ENCODE measurements at places on chromosomes 4 and X.

GRCh38 chr4:23234716-23235115 is 542.0 kb downstream of the GBA3 start:
- DNase-seq: no peak

DNA sequence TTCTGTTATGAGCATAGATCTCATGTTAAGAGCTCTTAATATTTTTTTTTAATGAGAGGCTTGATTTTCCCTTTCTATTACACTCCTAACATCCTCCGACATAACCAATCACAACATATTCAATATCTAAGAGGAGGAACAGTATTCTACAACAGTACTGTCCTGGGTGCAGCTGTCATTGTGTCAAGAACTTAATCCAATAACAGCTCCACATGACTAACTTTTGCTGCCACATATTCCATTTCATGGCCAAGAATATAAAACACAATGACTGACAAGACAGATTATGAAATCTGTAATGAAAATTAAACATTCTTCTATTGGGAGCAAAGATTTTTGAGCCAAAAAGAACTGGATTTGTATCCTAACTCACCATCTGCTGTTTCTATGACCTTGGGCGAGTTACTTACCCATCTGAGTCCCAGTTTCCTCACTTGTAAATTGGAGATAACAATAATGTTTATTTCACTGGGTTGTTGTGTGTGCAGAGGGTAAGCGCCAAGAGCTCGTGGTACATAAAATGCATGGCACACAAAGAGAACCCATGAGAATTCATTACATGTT is 405.6 kb downstream of the SPRY1 start:
- DNase-seq: no peak

DNA sequence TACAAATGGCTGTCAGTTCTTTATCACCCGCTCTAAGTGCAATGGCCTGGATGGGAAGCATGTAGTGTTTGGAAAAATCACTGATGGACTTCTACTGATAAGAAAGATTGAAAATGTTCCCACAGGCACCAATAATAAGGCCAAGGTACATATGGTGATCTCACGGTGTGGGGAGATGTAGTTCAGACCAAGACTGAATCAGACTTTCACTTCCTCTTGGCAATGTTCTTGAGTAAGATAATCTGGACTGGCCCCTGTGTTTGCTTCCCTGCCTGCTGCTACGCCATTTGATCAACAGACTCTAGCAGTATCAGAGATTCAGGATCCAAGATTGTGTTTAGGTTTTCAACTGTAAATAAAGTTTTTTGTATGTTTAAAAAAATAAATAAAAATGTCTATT is 682.2 kb upstream of the AMOT start:
- DNase-seq: no peak

DNA sequence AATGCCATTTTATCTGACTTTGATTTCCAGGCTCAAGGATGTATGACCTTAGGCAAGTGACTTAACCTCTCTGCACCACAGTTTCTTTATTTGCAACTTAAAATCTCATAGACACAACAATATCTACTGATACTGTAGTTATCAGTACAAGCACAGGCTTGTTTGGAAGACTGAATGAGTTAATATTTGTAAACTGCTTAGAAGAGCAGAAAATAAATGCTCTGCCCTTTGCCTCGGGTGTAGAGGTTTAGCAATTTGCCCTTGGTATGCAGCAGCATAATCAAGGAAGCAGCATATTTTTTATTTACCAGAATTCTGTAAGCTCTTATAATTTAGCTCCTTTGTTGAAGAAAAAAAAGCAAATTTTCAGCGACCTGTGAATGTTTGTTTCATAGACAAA is 2.9 kb upstream of the CXCL1 start:
- no peak for DNase-seq

GRCh38 chr4:4200624-4201023 is 26.1 kb downstream of the OTOP1 start:
- DNase-seq: no peak

GRCh38 chrX:45329217-45329616 is 128.5 kb upstream of the DIPK2B start:
- DNase-seq: no peak

DNA sequence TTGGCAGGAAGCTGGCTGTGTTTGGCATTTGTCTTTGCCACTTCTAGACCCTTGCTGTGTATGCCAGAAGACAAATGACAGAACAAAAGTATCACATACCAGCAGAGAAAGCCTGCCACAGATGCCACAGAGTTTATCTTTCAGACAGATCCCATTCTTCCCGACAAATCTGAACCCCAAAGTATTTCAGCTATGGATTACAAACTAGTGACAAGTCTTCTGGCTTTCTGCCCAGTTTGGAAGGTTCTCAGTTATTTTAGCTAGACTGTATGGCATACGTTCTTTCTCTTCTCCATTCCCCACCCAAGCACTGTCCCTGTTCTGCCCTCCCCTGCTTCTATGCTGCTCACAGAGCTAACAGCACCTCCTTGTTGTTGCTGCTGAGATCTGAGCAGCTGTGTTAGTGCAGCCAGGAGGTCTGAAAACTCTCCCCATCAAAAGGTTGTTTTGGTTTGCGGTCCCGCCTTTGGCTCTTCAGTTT is 236.7 kb downstream of the FRAS1 start:
- no peak for DNase-seq

DNA sequence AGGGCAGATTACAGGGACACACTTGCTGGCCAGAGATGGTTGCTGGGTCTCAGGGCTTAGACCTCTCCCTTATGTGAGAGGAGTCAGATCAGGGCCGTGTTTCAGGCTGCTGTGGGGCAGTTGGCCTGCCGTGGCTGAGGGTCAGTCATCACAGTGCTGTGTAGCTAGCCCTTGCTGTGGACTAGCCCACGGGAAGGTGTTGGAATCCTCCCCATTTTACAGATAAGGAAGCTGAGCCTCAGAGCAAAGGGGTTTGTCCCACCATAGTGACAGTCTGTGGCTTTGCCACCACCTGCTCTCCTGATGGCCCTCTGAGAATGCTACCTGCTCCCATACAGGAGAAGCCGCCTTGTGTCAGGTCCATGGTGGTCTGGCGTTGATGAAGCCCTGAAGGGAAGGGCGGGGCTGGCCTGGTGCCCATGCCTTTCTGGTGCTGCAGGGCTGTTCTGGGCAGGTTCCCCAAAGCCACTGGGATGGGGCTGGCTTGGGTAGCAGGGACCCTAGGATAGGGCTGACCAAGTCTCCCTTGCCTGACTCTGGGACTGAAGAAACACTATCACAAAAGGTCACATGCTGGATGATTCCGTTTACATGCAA is 2.4 kb upstream of the FAM53A start:
- no peak for DNase-seq

- DNase-seq: no peak
These were observed 86.6 kb downstream of the SORCS2 start for GRCh38 chr4:7278981-7279380.

DNA sequence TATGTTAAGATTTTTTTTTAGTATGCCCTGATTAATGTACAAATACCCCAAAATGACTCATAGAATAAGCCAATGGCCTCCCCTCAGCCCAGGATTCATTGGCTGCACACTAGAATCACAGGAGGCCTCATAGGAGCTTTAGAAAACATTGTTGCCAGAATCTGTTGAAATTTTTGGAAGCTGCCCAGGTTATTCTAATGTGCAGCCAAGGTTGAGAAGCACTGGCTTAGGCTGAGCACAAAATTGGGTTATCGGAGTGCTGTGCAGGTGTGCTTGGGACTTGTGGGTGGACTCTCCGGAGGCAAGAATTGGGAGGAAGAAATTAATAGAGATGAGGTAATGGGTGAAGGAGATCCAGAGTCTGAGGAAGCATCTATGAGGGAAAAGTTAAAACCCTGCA is 41.3 kb upstream of the VCX start:
- no peak for DNase-seq

- no peak for DNase-seq
These were observed 75.7 kb downstream of the ANKRD50 start for GRCh38 chr4:124636788-124637187.

DNA sequence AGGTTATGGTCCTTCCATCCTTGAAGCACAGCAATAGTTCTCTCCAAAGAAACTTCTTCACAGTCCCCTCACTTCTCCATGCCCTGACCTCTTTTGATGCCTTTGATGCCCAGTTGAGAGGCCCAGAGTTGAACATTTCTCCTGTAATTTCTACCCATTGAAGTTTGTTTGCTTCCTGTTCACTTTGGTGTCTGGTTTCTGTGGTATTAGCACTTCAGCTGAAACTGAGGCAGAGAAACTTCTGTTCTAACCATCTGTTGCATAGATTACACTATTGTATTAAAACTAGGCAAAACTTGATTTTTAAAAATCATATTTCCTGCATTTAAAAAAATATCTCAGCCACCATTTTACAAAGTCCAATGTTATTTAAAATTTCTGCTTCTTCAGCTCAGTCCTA is 89.8 kb upstream of the ADGRG2 start:
- no peak for DNase-seq

- DNase-seq: no peak
These were observed 63.7 kb upstream of the FMR1 start for GRCh38 chrX:147847999-147848398.

- no peak for DNase-seq
These were observed 2152.9 kb downstream of the ARAP2 start for GRCh38 chr4:34091451-34091850.

GRCh38 chrX:15217161-15217560 is 52.7 kb downstream of the ASB9 start:
- DNase-seq: no peak

GRCh38 chr4:150402871-150403272 is 179.1 kb upstream of the MAB21L2 start:
- no peak for DNase-seq

GRCh38 chr4:153143527-153144348 is 60.5 kb upstream of the TRIM2 start:
- no peak for DNase-seq

- no peak for DNase-seq
These were observed 389.7 kb upstream of the NR3C2 start for GRCh38 chr4:148831945-148832344.

GRCh38 chr4:126766241-126766640 is 866.5 kb upstream of the INTU start:
- no peak for DNase-seq

- DNase-seq: no peak
These were observed 316.9 kb upstream of the NOCT start for GRCh38 chr4:138698641-138699040.

DNA sequence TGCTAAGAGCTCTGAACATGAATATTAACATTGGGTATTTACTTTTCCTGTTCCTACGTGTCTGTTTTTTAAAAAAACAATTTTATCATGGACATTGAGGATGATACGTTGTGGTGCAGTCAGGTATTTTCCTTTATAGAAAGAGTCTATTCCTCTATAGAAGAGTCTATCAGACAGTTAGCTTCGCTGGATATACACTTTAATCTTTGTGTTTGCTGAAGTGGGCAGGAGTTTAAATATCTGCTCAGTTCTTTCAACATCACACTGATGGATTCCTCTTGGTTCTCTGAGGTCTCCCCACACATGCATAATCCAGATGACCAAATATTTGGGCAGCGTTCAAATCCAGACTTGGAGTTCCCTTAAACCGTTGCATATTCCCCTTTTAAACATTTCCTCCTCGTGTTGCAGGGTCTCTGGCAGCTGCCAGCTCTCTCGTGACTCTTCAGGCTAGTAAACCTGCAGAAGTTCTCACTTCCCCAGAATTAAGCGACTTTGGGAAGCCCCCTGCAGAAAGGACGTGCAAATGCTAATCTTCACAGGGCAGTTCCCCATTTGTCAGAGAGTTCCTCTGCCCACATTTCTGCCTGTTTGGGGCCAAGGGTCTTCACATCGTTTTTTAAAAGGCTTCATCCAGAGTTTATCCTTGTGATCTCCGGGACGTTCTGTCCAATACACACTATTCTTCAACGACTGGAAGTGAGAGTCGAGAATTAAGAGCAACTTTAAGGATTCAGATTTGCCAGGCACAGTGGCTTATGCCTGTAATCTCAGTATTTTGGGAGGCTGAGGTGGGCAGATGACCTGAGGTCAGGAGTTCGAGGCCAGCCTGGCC is 20.5 kb upstream of the DHRSX start:
- DNase-seq: no peak

DNA sequence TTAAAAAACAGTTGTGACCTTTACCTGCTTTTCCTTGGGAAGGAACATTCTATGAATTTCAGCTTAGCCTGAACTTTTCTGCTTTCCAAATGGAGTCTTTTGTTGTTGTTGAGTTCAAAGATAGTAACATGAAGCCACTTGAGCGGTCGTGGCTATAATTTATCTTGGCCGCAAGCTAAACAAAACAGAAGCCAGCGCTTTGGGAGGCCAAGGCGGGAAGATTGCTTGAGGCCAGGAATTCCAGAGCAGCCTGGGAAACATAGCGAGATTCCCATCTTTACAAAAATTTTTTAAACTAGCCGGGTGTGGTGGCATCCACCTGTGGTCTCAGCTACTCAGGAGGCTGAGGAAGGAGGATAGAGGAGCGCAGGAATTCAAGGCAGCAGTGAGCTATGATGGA is 29.9 kb downstream of the TKTL1 start:
- DNase-seq: no peak

GRCh38 chr4:161279095-161279494 is 884.7 kb downstream of the FSTL5 start:
- no peak for DNase-seq

DNA sequence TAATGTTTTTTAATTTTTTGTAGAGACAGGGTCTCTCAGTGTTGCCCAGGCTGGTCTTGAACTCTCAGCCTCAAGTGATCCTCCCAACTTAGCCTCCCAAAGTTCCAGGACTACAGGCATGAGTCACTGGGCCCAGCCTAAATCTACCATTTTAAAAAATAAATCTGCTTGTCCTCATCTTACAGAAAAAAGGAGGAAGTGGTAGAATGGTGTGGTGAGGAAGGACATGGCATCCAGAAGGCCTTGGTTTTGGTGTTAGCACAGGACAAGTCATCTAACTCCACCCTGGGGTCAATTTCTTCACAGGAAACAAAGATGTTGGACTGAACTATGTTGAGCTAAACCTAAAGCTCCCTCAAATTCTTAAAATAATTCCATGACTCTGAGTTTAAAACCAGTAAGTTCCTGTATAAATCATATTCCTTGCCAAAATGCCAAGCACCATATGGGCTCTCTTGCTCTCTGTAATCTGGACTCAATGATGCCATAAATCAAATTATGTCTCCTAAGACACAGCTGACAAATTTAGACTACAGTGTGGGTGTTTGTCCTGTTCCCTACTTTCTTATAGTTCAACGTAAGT is 253.9 kb upstream of the NOCT start:
- no peak for DNase-seq

GRCh38 chr4:47525154-47525819 is 40.2 kb downstream of the ATP10D start:
- DNase-seq: no peak

DNA sequence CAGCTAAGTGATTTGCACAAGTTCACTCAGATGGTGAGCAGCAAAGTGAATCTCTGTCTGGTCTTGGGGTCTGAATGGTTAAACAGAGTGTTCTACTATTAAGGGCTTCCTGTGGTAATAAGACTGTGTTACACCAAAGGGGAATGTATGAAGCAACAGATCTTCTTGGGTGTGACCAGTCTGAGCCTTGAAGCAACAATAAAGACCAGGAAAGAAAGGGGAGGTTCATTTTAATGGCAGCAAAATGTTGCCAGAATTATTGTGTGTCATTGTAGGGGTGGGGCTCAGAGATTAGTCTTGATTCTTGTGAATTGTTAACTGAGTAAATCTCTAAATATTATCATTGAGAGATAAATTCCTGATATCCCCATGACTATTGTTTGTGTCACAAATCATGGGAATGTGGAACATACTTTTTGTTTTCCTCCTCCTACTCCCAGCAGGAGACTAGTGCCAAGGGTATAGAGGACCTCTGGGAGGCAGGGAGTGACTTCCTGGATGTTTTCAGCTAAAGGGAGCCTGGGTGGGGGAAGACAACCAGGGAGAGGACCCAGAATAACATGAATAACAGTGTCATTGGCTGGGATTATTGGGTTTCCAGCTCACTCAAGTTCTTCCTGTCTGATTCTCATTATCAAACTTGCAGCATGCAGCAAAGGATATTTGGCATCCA is 141.4 kb upstream of the PAK3 start:
- DNase-seq: no peak

GRCh38 chr4:153521999-153522801 is 56.0 kb downstream of the TMEM131L start:
- no peak for DNase-seq

All from hippocampal formation (tissue), 2 donors.